ENCODE measurements at places on chromosomes 3 and 15.

GRCh38 chr3:127209840-127210653, 17.1 kb downstream of the PRR23E start:
- no peak for DNase-seq

DNA sequence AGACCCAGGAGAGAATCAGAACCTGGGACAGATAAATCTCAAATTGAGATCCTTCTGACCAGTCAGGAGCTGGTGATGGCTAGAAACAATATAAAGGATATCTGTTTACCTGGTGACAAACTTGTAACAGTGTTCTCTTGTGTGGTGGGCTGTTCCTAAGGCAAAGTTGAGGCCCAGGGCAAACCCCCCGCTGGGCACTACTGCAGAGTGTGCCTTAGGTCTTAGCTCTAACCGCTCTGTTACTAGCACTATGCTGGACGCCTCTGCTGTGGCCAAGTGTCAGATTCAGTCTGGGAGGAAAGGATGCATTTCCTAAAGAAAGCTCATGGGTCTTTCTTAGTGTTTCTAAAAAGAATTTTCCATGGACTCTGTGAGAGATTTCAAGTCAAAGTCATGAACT, 146.5 kb upstream of the MEIS2 start:
- DNase-seq: no peak

- no peak for DNase-seq
These were observed 263.6 kb upstream of the GADL1 start for GRCh38 chr3:31157893-31158620.

GRCh38 chr15:91070872-91071271, 29.2 kb upstream of the SV2B start:
- no peak for DNase-seq

DNA sequence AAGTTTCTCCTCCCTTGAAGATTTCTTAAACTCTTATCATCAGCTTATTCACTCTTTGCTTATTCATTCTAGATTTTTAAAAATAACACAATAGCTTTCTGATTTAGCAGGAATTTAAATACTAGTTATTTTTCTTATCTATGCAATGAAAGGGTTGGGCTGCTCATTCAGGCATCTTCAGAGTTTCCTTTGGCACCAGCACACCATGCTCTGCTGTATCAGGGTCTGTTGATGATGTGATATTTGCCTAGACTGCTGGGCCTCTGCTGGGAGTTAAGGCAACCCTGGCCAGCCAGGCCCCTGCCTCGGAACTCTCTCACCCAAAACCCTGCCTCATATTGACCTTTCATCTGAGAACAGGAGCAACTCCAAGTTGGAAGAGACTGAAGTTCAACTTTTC, 35.0 kb downstream of the DRD3 start:
- no peak for DNase-seq
